ENCODE measurements at places on chromosomes 13 and 19.

DNA sequence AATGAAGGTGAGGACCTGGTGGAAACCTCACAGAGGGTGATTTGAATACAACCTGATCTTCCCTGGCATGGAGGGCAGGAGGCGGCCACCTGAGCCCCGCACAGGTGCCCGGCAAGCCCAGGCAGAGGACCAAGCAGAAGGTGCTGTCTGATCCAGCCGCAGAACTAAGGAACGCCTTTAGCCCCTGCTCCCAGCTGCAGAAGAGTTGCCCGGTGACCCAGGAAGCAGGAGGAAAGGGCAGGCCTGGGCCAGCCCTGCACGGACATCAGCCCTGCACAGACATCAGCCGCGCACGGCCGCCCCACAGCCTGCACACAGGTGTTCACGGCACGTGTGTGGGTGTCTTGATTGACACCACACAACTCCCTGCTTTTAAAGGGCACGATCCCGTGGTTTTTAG lies 43.1 kb downstream of the RASA3 start:
- H3K4me3 ChIP-seq, result no peak overlapping the region
- H3K36me3 ChIP-seq, result peaks cover 31% of the 10 kb centered on the region
- no peak for DNase-seq
- peaks cover 25% of the 10 kb centered on the region for H3K4me1 ChIP-seq
- no peaks in the 10 kb centered on the region for H3K27me3 ChIP-seq

- H3K36me3 ChIP-seq, result peaks cover 3% of the 10 kb centered on the region
- no peaks in the 10 kb centered on the region for H3K27me3 ChIP-seq
- no peak overlapping the region for H3K27ac ChIP-seq
- DNase-seq, result no peak
These were observed 32.0 kb downstream of the SLC7A9 start for GRCh38 chr19:32837531-32837930.

DNA sequence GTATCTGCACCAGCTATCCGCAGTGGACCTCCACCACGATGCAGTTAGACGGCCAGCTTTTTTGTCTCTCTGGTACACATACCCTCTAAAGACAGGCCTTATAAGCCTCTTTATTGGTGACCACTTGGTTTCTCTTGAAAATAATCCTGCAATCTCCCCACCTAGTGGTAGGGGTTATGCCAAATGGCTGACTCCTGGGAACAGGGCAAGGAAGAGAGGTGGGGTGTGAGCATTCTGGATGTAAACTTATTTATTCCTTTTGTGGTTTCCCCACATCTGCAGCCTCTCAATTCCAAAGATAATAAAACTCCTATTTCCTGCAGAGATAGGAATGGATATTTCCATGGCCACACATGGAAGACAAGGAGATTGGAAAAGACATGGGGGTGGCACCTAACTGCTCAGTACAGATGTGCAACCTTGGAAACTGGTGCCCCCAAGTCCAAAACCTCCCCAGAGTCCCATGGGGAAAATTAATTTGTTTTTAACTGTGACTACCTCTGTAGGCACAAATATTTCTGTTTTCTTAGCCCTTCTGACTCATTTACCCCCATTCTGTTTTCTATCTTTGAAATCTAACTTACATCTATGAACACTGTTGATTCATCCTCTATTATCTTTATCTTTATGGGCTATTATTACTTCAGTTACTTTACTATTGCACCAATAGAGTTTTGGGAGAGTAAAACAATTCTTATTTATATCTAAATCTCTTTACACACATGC lies 112.7 kb upstream of the TSHZ3 start:
- H3K4me3 ChIP-seq, result no peak overlapping the region
- no peaks in the 10 kb centered on the region for H3K4me1 ChIP-seq
- no peak for DNase-seq
- no peaks in the 10 kb centered on the region for H3K36me3 ChIP-seq
- no peak overlapping the region for H3K27ac ChIP-seq

GRCh38 chr19:11151181-11151580 lies 4.4 kb downstream of the SPC24 start:
- peaks cover 11% of the 10 kb centered on the region for H3K4me1 ChIP-seq
- DNase-seq, result no peak
- H3K4me3 ChIP-seq, result no peak overlapping the region
- no peak overlapping the region for H3K27ac ChIP-seq

DNA sequence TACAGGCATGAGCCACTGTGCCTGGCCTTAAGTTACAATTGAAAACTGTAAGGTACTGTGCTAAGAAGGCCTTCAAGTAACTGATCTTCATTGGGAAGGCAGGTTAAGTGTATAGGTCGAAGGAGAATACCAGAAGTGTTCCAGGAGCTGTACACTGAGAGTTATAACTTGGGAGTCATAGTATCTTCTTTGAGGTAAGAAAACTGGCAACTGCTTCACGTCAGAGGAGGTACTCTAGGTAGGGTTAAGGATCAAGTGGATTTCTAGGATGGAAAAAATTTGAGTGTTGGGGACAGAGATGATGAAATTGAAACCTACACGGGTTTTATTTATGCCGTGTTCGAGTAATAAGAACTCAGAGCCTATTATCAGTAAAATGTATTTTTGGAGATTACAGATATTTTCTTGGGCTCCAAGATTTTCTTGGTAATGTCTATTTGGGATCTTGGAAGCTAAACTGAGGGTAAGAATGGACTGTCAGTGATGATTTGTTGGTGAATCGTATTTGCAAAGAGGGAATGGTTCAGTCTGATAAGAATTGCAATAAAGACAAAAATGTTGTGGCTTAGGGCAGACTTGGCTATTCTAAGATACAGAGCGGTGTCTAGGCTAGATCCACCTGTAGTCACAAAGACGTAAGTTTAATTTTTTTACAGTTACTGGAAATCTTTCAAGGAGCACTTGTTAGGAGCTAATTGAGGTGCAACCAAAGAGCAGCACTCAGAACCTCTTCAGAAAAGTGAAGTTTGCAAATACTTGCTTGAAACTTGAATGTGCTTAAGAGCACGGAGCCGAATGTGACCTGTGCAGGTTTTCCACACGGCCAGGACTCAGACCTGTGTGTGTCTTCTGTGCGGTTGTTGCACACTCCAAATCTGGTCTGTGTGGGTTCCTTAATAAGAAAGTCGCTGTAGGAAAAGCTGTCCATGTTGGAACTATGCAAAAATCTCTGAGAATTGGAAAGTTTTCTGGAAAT lies 102.5 kb downstream of the URI1 start:
- peaks cover 18% of the 10 kb centered on the region for H3K4me1 ChIP-seq
- H3K27me3 ChIP-seq, result no peaks in the 10 kb centered on the region
- peaks cover 8% of the 10 kb centered on the region for H3K36me3 ChIP-seq
- no peak for DNase-seq
- H3K27ac ChIP-seq, result no peak overlapping the region

DNA sequence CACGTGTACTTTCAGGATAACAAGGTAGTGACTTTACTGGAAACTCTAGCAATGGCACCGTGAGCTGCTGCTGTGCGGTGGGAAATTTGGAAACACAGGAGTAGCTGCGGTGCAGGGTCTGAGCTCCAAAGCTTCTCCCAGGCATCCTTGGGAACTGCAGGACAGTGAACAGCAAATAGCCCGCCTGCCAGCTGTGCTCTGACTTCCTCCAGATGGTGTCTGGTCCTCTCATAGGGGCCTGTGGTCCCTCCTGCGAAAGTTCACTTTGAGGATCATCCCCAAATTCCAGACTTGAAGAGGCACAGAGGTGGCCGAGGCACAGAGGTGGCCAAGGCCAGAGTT lies 287.3 kb upstream of the MAB21L1 start:
- H3K4me1 ChIP-seq, result no peaks in the 10 kb centered on the region
- no peaks in the 10 kb centered on the region for H3K27me3 ChIP-seq
- no peak overlapping the region for H3K27ac ChIP-seq

DNA sequence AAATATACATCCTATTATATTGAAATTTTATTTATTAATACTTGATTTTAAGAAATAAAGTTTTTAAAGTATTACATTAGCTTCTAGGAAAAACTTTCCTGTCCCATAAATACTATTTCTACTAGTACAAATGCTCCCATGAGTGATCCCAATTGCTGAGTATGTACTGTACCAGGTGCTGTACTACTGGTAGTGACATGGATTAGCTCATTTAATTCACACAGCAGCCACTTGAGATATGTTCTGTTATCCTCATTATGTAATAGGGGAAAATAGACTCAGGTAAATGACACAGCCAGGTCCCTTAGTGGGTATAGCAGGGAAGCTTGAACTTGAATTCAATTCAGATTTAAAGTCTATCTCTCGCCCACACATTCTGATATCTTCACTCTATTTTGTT lies 363.1 kb downstream of the FGF14 start:
- H3K4me1 ChIP-seq, result no peaks in the 10 kb centered on the region
- no peak overlapping the region for H3K4me3 ChIP-seq
- no peaks in the 10 kb centered on the region for H3K27me3 ChIP-seq
- DNase-seq, result no peak
- no peaks in the 10 kb centered on the region for H3K36me3 ChIP-seq

DNA sequence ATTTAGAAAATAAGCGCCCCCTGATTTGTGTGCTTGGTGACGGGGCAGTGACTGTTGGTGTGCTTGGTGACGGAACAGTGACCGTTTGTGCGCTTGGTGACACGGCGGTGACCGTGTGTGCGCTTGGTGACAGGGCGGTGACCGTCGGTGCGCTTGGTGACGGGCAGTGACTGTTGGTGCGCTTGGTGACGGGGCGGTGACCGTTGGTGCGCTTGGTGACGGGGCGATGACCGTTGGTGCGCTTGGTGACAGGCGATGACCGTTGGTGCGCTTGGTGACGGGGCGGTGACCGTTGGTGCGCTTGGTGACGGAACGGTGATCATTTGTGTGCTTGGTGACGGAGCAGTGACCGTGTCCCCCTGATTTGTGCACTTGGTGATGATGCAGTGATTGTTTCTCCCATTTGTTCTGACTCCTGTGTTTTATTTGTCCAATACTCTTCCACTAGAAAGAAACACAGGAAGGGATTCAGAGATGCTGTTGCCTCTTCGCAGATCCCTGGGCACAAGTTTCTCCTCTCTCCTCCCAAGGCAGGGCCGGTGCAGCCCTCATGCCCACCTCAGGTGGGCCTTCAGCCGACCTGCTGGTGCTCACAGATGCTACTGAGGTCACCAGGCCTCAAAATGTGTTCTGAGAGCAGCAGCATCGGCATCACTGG lies 128.3 kb downstream of the ATP11A start:
- no peak overlapping the region for H3K4me3 ChIP-seq
- no peak overlapping the region for H3K27ac ChIP-seq
- no peaks in the 10 kb centered on the region for H3K4me1 ChIP-seq
- no peaks in the 10 kb centered on the region for H3K27me3 ChIP-seq
- peaks cover 74% of the 10 kb centered on the region for H3K36me3 ChIP-seq
- no peak for DNase-seq

DNA sequence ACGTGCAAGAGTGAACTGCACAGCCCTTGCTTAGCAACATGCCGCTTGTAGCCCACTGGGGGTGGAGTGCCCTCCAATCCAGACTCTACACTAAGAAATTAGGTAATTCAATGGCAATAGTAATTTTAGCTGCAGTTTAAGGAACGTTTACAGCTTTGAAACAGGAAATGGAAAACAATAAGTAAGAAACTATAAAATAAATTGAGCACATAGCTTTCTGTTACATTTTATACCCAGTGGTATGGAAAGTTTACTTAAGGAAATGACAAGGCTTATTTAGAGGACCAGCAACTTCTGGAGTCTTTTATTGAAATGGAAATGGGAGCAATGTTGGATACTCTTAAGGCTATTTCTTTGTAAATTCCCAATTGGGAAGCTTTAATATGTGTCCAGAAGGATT lies 373.2 kb downstream of the KCNRG start:
- peaks cover 4% of the 10 kb centered on the region for H3K4me1 ChIP-seq
- H3K4me3 ChIP-seq, result no peak overlapping the region
- no peak for DNase-seq
- no peaks in the 10 kb centered on the region for H3K36me3 ChIP-seq

DNA sequence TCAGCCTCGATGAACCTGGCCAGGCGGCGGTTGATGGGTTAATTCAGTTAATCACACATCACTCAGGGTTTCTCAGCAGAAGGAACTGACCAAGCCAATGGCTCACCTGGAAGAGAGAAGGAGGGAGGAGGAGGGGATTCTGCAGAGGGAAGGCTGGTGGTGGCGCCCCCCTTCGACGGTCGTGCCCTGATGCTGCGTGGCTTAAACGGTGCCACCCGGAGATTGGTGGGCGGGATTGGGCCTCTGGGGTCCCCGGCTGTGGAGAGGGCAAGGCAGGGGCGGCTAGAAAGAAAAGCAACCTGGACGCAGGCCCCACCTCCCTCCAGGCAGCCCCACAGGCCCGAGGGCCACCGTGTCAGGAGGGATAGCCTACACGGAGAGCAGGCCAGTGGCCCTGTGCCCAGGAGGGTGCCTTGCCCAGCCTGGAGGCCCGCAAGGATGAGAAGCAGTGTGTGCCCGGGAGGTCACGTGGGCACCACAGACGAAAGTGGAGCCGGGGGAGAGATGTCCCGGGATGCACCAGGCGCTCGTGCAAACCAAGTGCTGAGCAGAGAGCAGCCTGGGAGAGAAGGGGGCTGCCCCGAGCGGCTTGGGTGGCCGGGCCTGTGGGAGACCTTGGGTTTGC lies 16.0 kb downstream of the CSNK1G2 start:
- no peak for DNase-seq
- no peak overlapping the region for H3K27ac ChIP-seq
- no peaks in the 10 kb centered on the region for H3K27me3 ChIP-seq
- H3K4me3 ChIP-seq, result no peak overlapping the region

DNA sequence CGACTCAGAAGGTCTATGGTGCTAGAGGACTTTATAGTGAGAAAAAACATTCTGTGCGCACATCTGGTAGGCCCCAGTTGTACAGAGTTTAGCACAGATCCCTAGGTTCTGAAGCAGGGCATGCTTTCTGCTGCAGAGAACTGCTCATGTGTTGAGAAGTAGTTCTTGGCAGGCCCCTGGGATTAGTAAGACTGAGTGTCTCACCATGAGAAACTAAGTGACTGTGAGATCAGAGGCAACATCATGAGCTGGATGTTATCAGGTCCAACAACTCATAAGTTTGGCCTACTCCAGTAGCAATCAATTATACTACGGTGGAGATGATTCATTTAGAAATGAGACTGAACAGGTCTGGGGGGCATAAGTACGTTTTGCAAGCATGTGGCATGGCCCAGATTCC lies 507.4 kb upstream of the KLF12 start:
- no peak overlapping the region for H3K4me3 ChIP-seq
- DNase-seq, result no peak
- no peak overlapping the region for H3K27ac ChIP-seq

DNA sequence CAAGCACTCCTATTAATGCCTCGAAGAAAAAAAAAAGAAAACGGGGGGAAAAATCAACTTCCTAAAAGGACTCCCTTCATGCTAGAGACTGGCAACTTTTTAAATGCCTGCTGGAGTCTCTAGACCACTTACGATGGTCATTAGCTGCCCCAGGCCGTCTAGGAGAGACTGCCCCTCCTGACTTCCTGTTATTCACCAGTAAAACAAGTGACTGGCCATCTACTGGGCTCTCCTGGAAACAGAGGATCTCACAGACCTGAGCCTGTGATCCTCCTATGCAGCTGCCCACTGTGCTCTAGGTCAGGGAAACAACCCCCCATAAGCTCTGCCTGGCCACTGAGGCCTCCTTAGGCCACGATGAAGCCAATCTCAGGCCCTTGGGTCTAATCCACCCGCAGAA lies 7.4 kb downstream of the ZNF266 start:
- no peak overlapping the region for H3K4me3 ChIP-seq
- no peak overlapping the region for H3K27ac ChIP-seq
- peaks cover 9% of the 10 kb centered on the region for H3K4me1 ChIP-seq
